Mammary epithelial cell (primary cell): ENCODE measurements at places on chromosomes 4 and X.
A peak's percentile ranks its signal among the peaks of the same experiment; 100 is the strongest.

DNA sequence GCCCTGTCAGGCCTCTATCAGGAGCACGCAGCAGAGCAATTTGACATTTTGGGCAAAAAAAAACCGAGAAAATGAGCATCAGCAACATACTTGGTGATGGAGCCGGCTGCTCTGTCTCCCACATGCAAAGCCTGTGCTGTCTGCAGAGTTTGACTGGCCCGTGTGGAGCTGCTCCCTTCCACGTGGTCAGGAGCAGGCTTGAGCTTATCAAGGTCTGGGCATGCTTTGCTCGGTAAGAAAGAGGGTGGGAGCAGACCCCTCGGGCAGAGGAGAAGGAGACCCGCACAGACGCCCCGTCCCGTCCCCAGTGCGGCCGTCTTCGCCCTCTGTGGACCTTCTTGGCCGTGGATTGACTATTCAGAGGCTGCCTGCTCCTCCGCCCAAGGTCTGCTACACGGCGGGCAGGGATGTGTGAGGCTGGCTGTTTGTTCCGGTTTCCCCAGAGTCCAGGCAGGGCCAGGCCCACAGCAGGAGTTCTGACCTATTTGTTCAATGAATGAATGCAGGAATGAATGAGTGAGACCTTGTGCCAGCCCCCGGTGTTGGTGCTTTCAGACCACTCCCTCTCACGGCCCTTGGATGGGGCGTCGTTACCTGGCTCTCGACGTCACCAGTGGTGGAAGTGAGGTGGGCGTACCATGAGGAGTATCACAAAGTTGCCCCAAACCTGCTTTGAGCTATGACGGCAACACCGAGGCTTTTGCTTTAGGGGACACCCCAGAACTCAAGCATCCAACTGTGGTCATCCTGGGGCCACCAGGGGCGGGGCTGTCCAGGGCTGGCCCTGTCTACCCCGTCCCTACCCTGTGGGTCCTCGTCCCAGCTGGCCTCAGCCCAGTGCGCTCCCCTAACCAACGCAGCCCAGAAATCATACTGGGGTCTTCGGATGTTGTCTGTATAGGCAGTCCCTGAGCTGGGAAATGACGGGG is 54.7 kb upstream of the ADRA2C start:
- DNase-seq = no peak

DNA sequence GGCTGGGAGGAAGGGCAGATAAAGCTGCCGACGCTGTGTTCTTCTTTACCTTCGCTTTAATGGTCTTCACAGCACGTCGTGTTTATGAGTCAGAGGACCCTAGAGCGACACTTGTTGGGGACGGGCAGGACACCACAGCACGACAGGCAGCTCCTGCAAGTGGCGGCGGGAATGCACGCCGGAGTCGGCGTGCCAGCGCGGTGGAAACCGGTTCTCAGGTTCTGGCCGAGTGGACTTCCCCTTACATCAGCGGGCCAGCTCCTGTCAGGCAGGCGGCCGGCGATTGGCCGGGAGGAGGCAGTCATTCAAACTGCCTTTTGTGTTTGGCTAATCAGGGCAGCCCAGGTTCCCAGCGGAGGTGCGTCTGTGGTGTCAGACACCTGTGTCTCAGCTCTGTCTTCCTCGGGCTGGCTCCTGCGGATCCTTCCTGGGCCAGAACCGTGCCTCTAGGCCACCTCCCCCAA is 150.9 kb downstream of the SHROOM3 start:
- peak; percentile 95 for DNase-seq

- DNase-seq = no peak
These were observed 44.3 kb downstream of the RCHY1 start for GRCh38 chr4:75469896-75470295.

- no peak for DNase-seq
These were observed 243.2 kb upstream of the F9 start for GRCh38 chrX:139287155-139287924.

DNA sequence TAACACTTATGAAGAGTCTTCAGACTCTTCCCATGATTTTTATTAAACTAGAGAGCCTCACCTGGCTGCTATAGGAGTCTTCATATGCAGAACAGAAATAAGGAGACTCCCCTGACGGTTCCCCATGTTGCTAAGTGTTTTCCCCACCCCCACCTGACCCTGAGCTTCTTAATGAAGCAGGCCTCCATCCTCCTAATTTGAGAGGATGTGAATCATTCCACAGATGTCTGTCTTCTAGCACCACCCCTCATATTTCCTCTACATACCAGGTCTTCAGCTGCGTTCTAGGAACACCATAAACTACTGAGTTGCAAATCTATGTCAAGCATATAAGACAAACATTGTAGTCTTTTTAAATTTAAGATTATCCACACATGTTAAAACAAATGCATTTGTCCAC is 36.9 kb downstream of the RP2 start:
- no peak for DNase-seq
